Sigmoid colon (tissue), 7 donors: ENCODE measurements at places on chromosomes 4 and X.

DNA sequence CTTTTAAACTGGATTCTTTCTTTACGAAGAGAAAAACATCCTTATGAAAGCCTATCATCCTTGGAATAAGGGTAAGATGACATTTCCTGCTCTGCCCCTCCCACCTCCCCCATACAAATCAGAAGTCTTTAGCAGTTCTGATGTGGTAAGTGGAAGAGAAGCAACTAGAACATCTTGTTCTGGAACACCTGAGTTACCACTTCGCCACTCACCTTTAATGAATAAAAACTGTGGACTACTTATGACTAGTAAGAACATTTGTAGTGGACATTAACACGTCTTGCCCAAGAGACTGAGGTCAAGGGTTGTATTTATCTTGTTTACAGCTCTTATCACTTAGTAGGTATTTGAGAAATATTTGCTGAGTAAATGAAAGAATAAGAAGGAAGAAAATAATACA, 4.3 kb downstream of the XKRX start:
- DNase-seq: no peak

DNA sequence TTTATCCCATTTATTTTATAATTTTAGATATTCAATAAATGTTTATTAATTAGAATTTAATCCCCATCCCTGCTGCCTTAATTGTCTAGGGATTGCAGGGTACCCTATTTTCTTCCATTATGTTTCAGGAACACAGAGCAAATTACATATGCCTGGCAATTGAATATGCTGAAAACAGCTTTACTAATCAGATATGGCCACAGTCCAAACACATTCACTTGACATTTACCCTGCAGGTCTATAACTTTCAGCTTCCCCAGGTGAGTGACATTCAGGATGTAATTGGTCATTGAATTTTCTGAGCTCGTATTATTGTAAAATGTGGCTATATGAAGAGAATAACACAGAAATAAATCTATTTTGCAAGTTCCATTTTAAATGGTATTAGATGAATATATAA, 218.7 kb upstream of the NDST4 start:
- no peak for DNase-seq

DNA sequence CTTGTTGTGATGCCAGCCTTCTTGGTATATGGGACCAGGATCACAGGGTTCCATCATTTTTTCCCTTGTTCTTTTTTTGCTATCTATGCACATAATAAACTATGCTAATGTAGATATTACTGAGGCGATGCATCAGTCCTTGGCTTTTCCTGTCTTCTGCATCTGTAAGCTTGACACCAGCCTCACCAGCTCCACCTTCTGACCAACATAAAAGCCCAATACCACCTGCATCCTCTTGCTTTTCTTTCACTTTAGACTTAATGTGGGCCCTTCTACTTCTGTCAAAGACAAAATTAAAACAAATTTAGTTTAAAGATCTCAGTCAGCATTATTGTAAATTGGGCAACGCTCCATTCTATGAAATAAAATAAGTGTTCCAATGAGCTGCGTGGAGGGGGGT, 1718.8 kb upstream of the PCDH10 start:
- DNase-seq: no peak

DNA sequence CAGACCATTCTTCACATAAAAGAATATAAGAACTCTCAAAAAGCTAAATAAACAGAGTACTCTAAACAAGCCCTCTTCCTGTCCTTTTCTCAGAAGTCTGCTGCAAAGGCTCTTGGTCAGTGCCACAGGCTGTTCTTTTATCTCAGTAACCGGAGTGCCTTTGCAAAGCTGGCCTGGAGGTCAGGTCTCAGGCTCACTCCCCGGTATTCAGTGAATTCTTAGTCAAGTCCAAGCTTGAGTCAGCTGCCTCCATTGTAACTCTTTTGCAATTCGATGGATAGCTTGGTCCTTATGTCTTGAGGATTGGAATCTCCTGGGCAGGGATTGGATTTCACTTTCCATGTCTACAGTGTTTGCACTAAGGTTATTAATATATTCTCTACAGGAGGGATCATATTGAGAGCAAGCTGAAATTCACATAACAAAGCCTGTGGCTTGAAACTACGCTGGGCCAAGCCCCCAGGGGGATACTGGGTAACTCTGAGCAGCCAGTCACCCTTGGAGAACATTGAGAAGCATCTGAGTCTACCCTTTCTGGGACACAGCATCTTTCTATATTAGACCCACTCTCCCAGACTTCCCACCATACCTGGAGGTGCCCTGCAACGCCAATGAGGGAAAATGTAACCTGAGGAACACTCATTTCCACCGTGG, 10.0 kb upstream of the HS6ST2 start:
- DNase-seq: no peak

GRCh38 chrX:33285550-33285949, 74.2 kb upstream of the DMD start:
- DNase-seq: no peak

DNA sequence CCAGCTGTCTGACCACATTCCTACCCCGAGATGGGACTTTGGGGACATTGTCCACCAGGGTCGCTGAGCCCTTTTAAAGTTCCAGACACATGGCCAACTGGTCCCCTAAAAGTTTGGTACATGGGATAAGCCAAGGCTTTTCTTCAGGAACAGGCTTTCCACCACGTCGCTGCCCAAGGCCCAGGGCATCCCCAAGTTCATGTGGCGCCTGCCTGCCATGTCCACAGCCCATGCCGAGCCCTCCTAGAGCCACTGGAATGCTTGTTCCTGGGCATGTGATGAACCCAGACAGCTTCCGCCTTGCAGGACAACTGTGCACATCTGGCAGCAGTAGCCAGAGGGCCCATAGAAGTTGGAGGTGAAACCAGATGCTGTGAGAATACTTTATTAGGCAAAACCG, 41.3 kb downstream of the FRG1 start:
- no peak for DNase-seq
